Cortex of kidney (tissue), 1 donor: ENCODE measurements at places on chromosomes 1 and 21.

GRCh38 chr1:182786223-182786994 is 3.2 kb upstream of the NPL start:
- DNase-seq, result no peak

DNA sequence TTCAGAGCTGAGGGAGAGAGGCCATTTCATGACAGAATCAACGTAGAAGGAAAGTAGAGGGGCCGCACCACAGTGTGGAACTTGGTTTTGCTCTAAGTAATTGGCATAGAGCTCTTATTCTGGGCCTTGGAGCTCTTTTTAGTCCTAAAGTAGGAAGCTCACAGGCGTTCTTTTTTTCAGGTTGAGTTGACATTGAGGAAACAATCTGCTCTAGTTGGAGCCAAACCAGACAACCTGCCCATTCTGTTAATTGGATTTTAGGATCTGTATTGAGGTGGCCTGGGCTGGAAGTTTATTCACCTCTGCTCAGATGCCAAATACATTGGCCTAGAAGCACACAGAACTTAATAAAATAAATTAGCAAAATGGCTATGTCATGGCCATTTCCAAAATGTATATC is 1093.9 kb downstream of the ADGRL2 start:
- no peak for DNase-seq

DNA sequence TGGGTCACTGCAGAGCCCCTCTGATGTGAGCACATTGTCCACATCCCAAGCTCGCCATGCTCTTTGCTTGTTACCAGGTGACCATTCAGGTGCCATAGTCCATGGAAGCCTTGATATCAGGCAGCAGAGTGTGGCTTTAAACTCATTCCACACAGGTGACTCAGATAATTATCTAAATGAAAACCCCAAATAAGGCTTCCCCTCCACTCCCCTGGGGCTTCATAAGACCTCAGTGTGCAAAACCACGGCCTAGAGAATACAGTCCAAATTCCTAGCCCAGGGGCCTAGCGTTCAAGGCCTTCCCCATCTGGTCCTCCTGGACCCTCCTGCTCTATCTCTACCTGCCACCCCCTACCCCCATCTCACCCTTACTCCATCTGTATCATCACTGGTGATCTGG is 97.1 kb downstream of the ARHGEF10L start:
- no peak for DNase-seq

GRCh38 chr1:85578321-85579295 is 2.0 kb upstream of the CCN1 start:
- DNase-seq, result no peak

- no peak for DNase-seq
Measured at GRCh38 chr1:225428881-225429455, 1.1 kb upstream of the LBR start.

DNA sequence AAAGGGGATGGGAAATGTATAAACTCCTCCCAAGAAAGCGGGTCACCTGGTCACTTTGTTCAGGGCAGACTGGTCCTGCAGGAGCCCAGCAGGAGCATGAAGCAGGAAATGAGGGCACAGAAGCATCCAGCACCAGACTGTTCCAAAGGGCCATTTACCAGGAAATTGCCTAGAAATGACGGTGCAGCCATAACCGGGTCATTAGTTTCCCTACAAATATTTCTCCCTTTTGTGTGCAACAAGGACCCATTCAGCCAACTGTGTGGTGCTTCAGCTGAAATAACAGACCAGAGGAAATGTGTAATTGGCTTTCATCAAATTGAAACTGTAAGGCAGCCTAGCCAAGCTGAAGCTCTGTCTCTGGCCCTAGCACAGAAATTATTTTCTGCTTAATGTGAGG is 7.6 kb upstream of the CTTNBP2NL start:
- no peak for DNase-seq

GRCh38 chr1:115706587-115707425 is 61.7 kb downstream of the CASQ2 start:
- DNase-seq, result no peak

DNA sequence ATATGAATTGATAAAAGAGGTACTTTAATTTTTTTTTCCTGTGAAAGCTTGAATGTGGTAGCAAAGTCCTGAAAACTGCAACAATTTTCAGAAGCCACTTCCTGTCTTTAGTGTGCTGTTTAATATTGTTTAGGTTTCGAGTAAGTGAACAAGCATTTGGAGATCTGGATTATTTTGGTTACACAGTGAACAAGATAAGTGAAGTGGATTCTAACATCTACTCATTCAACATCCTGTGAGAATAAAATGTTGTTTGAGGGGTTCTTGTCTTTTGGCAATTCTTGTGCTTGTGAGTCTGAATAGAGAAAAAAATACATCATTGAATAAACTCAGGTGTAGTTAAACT is 35.2 kb upstream of the PLA2G4A start:
- no peak for DNase-seq

DNA sequence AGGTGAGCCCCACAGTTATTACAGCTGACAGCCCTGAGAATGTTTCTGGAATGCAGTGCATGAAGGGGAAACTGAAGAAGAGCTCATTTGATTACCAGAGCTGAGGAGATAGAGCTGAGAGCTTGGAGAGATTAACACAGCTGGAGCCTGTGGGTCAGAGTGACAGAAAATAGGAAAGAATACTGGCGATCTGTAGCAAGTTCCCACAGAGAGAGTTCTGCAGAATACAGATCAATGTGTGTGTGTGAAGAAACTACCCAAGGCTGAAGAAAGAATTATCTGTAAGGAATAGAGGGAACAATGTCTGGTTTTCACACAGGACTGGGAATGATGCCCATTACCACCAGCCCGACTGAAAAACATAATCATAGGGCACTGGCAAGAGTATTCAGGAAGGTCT is 103.6 kb upstream of the SNX7 start:
- no peak for DNase-seq

- no peak for DNase-seq
Measured at GRCh38 chr1:223680188-223680587, 14.7 kb upstream of the CAPN8 start.

DNA sequence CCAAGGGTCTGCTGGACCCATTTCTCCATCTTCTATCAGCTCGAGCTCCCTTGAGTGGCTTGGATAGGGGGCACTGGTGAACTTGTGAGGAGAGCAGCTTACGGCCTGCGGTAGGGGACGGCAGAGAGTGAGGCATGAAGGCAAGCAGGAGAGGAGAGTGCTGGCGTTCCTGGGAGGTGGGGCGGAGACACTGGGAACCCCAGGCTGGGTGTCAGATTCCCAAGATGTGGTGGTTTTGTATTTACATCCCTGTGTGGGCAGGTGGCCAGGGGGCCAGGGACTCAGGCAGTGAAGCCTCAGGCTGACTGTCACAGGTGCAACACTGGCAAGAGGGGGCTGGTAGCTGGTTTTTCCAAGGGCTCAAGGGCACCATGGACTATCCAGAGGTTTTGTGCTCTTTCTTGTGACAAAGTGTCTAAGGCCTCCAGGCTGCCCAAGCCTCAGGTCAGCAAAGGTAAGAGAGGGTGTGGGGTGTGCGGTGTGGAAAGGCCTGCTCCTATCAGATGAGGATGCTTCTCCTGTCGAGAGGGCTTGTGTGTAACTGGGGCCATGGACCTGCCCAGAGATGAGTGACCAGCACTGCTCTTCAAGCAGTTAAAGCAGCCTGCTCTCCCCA is 45.1 kb upstream of the ROR1 start:
- DNase-seq, result no peak

- no peak for DNase-seq
Measured at GRCh38 chr1:39105061-39105840, 79.1 kb downstream of the NDUFS5 start.
